ENCODE measurements at places on chromosomes 5 and 9.

DNA sequence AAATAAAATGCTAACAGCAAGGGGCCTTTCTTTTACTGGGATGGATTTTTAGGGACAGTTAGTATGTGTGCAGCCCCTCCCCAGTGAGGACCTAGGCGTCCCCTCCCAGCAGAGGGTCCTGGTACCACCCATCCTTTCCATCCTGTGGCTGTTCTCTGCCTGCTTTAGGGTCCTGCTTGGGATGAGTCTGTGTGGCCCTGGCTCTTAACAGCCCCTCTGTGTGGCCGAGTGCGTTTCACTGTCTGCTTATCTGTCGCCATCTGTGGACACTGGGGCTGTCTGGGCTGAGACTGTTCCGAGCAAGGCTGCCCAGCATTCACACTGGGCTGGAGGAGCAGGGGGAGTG is 17.0 kb downstream of the WNK2 start:
- DNase-seq = no peak

- no peak for DNase-seq
Measured at GRCh38 chr5:128083811-128084227, 253 bp downstream of the SLC12A2 start.

DNA sequence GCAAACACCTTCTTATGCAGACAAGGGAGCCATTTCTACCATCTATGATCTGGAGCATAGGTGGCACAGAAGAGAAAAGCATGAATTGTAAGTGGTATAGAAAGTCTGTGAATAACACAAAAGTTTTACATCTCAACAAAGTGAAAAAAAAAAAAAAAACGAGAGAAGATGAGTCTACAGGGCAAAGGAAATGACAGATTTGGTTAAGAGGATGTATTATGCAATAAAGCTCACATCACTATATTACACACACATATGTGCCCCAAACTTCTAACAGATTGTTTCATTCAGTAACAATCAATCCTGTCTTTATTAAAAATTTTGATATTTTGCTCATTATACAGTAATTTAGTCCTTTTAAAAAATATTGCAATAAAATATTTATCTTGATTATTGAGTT is 49.8 kb downstream of the CERT1 start:
- DNase-seq = peak; percentile 4

DNA sequence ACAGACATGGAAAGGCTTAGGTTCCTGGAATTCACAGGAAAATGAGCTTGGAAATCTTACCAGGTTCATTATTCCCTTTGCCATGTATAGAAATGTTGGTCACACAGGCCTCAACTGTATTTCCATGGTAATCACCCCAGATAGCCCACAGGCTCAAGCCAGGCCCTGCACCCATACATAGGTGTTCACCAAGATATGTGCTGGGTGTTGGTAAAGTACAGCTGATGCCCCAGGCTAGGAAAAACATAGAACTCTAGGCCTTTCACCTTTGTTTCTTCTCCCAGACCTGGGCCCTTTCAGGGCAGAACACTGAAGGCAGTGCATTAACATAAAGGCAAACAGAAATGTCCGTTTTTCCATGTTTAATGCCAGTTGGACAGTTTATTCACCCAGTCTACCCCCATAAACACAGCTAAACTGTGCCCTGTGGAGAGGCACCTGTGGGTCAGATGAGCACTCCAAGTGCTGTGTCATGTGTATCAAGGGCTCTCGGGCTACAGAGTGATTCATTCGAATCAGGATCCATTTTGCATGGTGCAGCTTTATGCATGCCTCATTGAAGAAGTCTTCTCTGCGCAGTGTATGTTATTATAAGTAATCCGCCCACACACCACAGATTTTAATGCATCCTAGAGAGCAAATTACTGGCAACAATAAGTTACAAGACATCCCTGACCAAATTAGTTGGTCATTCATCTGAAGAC is 93.4 kb upstream of the SLC30A5 start:
- no peak for DNase-seq

GRCh38 chr5:127723571-127723970 is 20.4 kb downstream of the CCDC192 start:
- DNase-seq = no peak

DNA sequence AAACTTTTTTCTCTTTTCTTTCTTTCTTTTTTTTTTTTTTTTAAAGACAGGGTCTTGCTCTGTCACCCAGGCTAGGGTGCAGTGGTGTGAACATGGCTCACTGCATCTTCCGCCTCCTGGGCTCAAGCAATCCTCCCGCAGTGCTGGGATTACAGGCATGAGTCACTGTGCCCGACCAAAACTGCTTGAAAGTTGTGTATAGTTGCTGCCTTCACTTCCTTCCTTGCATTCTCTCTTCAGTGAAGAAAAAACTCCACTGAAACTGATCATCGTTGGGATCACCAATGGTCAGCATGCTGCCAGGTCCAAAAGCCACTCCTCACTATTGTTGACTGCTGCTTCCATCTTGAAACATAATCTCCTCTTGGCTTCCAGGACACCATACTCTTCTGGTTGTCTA is 66.6 kb upstream of the CTNNA1 start:
- no peak for DNase-seq

DNA sequence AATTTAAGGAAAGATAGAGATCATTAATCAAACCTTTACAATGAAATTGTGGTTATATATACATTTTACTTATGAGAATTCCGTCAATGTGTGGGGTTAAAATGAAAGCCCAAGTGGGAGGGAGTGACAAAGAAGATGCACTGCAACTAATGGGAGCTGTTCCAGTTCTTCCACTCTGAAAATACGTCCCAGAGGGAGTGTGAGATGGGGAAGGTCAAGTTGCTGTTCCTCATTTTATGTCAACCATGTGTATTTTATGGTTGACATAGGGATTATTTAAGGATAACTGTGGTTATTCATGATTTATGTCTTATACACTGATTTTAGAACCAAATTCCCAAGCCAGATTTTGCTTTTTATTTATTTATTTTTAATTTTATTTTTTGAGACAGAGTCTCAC is 14.2 kb upstream of the RGS3 start:
- DNase-seq = no peak

GRCh38 chr9:89477384-89477783 is 20.5 kb downstream of the SEMA4D start:
- no peak for DNase-seq

DNA sequence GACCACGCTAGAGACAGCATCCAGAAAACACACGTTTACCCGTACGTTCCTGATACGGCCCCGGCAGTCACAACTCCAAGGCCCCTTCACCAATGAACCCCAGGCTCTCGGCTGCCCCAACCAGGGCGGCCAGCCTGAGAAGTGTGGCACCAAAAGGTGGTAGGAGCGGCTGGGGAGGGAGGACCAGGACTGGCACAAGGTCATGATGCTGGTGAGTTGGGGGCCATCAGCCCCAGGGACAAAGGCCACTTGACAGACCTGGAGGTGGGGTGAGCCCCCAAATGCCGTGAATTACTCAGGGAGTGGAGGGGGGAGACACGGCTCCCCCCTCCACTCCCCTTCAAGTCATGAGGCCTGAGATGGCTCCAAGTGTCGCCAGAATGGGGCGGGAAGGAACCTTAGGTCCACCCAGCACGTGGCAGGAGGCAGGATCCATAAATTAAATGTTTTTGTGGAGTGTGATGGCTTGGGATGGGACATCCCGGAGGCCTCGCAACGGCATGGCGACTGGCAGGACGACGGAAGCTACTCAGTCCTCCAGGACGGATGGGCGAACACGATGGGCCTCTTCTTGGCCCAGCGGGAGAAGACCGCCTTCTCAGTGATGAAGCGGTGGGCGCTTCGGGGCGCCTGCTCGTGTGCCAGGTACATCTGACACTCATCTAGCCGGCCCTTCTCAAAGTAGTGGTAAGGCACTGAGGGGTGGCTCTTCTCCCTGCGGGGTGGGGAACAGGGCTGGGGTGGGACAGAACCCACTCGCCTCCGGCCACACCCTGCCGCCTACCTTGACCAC is 8.7 kb upstream of the ST6GALNAC6 start:
- DNase-seq = no peak

Measured in germinal center (tissue), 1 donor.